NCI-H345 (cell line): ENCODE measurements at places on chromosomes 6 and 20.

- peak; percentile 48 for DNase-seq
Measured at GRCh38 chr20:59495894-59496510, 108.3 kb upstream of the PHACTR3 start.

- DNase-seq: peak; percentile 70
Measured at GRCh38 chr20:22630701-22631100, 46.3 kb upstream of the FOXA2 start.

DNA sequence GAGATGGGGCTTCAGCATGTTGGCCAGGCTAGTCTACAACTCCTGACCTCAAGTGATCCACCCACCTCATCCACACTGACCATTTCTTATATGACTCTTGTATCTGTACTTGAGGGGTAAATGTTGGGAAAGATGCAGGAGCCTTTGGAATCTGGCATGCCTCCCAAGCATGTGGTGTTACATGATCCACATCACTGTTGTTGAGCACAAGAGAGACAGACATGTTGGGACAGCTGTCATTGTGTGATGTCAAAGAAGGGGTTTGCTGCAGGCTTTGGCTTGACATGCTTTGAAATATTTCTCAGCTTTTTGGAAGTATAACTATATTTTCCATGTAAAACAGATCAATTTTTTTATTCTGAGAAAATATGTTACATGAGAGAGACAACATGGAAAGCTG, 139.9 kb downstream of the MOXD1 start:
- no peak for DNase-seq

GRCh38 chr6:123962508-123962907, 158.8 kb downstream of the NKAIN2 start:
- DNase-seq: peak; percentile 95

- DNase-seq: no peak
Measured at GRCh38 chr6:106037060-106037459, 49.1 kb upstream of the PRDM1 start.

GRCh38 chr20:64244870-64245603, 10.5 kb upstream of the PCMTD2 start:
- peak; percentile 79 for DNase-seq

- no peak for DNase-seq
Measured at GRCh38 chr20:17572034-17572638, 2.3 kb downstream of the DSTN start.

DNA sequence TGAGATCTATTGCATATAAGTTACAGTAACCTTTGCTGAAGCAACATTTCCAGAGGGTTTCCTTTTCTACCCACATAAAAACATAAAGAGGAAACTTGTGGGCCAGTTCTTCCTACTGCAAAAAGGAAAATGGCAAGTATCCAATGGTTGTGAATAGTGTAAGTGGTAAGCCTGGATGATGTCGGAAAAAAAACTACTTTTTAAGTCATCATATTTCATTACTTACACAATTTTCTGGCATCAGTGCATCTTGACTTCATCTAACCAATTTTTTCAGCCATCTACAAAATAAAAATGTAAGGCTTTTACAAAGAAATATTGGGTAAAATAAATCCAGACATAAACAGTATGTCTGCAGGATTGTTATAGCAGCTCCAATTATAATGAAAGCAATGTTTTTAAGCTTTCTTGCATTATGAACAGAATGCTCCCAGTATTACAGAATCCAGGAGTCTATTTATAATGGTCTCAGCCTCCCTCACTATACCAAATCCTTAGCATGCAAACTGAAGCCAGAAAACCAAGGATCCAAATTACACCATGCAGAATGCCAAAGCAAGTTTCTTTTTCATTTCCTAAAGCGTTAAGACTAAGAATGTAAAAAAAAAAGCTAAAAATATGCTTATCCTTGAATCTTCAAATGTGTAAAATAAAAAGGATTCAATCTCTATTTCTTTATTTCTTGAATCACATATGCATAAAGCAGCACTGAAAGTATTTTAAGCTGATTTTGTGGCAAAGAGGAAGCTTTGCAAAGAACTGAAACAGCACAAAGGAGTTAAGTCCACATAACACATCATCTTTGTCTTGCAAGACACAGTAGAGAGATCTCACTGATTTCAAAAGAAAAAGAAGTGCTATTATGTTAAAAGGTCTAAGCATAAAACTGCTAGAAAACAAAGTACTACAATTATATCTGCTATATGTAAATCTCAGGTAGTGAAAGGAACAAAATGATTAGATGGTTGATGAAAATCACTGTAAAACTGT, 126.8 kb upstream of the HMGCLL1 start:
- no peak for DNase-seq

DNA sequence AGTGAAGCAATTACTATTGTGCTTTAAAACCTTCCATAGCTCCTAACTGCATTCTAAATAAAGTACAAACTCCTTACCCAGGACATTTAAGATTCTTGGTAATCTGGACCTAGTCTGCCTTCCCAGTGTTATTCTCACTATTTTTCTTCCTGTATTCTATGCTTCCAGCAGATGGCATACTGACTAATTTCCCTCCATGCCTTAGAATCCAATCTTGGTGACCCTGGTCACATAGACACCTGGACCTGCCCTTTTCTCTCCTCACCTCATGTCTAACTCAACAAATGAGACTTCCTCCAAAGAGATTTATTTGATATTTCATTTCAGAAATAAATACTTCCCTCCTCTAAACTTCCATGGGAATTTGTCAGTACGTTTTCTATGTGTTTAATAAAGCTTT, 25.8 kb downstream of the ROS1 start:
- no peak for DNase-seq

DNA sequence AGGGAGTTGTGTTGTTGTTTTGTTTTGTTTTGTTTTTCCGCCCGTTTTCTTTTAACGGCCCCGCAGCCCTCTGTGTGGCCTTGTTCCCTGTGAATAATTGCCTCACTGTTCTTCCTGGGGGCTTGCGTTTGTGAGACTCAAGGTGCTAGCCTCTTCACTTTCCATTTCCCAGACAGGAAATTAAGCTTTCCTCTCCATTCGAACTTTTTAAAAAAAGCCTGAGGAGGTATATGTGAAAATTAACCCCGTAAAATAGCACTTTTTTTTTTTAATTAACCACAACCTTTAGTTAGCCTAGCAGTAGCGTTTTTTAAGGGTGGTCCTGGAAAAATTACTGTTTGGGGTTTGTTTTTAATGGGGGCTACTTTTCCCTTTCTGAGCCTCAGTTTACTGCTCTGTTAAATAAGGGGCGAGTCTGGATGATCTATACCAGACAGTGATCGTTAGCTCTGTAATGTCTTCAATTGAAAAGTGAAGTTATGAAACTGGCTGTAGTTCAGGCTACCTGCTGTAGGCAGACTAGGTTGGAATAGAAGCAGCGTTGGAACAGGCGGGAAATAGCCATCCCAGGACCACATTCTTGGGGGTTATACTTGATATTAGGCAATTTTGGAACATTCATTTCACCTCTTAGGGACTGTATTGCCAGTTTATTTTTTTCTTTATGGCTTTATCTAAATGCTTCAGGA, 1.7 kb downstream of the STX16 start:
- DNase-seq: no peak

DNA sequence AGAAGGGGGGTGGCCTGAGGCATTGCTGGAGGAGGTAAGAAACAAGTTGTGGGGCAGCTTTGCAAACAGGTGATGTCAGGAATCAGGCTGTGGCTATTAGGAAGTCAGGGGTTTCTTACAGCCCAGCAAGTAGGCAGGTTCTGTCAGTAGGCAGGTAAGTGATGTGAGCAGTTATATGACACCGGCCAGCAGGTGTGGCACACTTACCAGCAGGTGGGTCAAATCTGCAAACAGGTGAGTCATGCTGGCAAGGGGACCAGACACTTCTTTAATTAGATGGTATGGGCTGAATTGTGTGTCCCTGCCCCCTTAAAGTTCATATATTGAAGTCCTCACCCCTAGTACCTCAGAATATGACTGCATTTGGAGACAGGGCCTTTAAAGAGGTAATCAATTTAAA, 16.4 kb upstream of the ENPP4 start:
- DNase-seq: peak; percentile 84

- no peak for DNase-seq
Measured at GRCh38 chr20:2917266-2917665, 44.0 kb downstream of the PTPRA start.

GRCh38 chr20:22243067-22243466, 341.3 kb downstream of the FOXA2 start:
- no peak for DNase-seq

DNA sequence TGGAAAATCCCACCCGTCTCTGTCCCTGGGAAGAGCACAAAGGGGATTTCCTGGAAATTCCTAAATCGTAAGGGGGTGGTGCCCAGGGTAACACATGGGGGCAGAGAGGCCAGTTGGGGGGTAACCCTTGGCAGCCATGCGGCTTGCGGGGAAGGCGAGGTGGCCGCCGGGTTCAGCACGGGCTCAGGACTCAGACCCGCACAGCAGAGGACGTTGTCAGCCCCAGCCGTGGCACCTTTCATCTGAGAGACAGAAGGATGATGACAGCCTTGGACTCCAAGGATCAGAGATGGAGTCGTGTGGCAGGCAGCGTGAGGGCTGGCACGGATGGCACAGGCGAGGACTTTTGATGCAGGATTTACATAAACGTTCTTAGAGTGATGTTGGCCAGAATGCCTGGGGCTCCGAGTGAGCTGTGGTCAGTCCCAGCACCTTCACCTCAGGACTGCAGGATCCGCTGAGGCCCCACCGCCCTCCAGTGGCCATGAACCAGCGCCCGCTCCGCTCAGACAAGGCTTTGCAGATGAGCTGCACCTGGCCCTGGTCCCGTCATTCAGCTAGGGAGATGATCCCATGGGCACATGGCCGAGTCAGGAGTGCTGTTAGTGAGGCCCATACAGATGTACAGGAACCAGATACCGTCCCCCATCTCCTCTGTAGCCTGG, 190.3 kb downstream of the TAF4 start:
- no peak for DNase-seq

- no peak for DNase-seq
Measured at GRCh38 chr6:11525468-11526155, 11.9 kb upstream of the TMEM170B start.

- DNase-seq: no peak
Measured at GRCh38 chr6:44989391-44989790, 338.7 kb upstream of the RUNX2 start.

GRCh38 chr6:170176898-170177771, 113.7 kb downstream of the DLL1 start:
- peak; percentile 50 for DNase-seq

DNA sequence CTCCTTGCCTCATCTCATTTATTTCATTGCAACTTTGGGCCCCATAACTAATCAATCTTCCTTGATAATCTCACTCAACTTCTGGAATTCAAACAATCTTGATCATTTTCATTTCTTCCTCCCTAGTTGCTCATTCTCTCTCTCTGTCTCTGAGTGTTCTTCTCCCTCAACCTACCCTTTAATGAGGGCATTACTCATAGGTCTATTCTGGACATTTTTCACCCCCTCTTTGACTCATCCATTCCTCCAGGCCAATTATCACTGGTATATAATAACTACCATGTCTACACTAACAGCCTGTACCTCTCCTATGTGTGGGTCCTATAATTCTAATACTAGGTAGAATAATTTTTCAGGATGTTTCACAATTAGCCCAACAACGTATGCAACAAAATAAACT, 78.8 kb downstream of the COL21A1 start:
- no peak for DNase-seq

GRCh38 chr6:14218519-14218800, 100.9 kb downstream of the CD83 start:
- no peak for DNase-seq

GRCh38 chr6:107122748-107123147, 7.4 kb upstream of the BEND3 start:
- no peak for DNase-seq

- no peak for DNase-seq
Measured at GRCh38 chr6:149752600-149753373, 3.2 kb downstream of the PCMT1 start.

- DNase-seq: no peak
Measured at GRCh38 chr20:35264755-35265154, 13.2 kb downstream of the MMP24OS start.

DNA sequence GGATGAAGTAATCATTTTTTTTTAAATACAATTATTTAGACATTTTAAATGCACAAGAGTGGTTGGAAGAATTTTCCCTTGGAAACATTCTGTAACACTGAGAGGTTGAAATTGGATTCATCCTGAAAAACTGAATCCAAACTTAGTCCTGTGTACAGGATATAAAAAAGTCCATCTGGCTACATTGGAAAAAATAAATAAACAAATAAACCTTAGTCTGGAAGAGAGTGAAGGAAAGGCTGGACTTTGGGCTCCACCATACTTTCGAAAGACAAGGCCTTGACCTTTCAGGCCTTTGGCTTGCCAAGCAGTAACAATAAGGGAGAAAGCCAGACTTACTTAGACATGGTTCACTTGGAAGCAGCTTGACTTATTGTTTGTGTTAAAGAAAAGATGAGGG, 664.3 kb downstream of the TENT5A start:
- DNase-seq: no peak

GRCh38 chr6:13135152-13135551, 193.2 kb downstream of the TBC1D7 start:
- no peak for DNase-seq

DNA sequence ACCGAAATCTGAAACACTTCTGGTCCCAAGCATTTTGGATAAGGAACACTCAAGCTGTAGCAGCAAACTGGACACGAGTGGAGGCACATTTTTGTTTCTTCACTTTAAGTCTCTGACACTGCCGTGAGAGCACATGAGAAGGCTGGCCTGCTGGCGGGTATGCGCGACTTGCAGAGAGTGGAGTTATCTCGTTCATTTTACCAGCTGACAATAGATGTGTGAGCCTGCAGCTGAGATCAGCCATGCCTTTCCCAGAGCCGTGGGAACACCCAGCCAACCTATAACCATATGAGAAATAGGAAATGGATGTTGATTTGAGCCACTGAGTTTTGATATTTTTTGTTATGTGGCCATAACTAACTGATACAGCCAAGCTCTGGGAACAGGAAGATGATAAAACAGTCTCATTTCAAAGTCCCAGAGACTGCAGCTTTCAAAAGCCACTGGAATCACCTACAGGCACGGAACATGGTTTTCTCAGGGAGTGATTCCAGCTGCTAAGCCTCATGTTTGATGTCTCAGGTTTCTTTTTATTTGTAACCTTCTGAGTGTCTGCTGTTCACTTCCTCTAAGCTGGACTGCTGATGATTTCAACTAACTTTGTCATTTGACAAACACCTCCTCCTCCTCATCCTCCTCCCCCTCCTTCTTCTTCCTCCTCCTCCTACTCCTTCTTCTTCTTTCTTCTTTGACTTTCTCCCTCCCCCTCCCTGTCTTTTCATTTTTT, 28.6 kb upstream of the LAMP5 start:
- DNase-seq: no peak

DNA sequence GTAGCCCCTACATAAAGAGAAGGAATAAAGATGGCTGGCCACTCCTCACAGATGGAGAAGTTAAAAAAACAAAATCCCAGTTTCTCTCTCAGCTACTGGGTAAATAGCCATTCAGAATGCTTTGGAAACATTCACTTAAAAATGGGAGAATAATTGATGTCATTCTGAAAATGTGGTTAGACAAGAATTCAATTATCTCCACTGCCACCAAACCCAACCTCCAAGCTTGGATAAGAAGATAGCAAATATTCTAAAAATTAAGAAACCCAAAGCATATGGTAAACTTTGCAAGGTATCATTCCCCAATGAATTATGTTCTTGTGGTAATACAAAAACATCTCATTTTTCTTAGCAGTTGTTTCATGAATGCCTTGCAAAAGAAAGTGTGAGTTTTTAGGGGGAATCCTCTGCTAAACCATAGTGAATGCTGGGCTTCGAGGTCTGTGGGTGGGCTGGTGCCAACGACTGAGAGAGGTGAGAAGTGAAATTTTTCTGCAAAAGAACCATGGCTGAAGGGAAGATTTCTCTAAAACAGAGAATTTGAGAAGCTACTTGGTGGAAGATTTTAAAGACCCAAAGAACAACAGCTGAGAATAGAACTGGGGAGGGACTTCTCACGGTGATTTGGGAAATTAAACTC, 497.9 kb upstream of the JARID2 start:
- DNase-seq: no peak
